ENCODE measurements at places on chromosomes 3 and 15. TPM values are rescaled to one million over a fixed set of nuclear protein-coding genes. Genes with fewer than 3 reads are reported as not detected.

Gene TEX55
- not detected for total RNA-seq

DNA sequence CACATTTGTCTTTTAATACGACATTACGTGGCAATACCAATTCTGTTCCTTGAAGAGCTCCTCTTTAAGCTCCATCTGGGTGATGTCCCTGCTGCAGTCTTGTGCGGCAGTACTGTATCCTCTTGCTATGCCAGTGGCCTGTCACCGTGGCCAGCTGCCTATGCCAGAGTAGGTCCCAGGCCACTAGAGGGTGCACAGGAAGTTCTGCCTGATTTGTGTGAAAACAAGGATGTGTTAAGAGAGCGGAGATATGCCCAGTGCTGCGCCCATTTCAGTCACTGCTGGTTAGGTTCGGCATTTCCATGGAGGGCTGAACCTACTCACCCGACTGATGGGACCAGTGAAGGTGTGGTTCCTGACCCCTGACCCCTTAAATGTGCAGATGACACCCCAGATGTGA lies 25.2 kb downstream of the NIPA1 start:
- peak; percentile 24 for DNase-seq

DNA sequence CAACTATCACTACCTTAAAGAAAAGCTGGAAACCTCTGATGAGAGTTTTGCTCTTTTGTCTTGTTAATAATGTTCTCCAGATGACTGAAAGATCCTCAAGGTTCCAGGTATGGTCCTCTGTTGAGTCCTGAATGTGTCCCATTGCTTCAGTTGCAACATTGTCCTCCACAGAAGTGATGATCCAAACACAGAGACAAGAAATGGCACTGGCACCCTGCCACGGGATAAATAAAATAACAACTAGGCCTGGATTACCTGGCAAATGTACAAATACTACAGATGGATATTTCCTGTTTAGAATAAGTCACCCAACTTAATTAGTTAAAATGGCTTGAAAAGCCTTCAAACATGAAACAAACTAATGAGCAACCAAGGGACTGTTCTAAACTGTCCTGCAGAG lies 58.3 kb downstream of the EIF3J start:
- DNase-seq = peak; percentile 11

DNA sequence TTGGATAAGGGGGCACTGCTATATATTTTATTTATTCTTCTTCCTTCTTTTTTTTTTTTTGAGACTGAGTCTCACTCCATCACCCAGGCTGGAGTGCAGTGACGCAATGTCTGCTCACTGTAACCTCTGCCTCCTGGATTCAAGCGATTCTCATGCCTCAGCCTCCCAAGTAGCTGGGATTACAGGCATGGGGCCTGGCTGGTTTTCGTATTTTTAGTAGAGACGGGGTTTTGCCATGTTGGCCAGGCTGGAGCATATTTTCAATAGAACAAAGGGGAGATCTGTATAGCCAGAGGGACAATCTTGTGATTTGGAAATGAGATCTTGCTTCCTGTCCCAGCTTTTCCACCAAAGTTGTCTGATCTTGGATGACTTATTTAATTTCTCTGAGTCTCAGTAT lies 133.1 kb upstream of the ABHD17C start:
- no peak for DNase-seq

GRCh38 chr3:75983609-75984290 lies 198.4 kb upstream of the ZNF717 start:
- no peak for DNase-seq

Measured in lung microvascular endothelial cell (primary cell).